Tongue (tissue), 3 donors: ENCODE measurements at places on chromosomes 6 and 20. TPM values are rescaled to one million over a fixed set of nuclear protein-coding genes. Genes with fewer than 3 reads are reported as not detected.

- DNase-seq = no peak
These were observed 9.4 kb downstream of the CCNC start for GRCh38 chr6:99559057-99559456.

DNA sequence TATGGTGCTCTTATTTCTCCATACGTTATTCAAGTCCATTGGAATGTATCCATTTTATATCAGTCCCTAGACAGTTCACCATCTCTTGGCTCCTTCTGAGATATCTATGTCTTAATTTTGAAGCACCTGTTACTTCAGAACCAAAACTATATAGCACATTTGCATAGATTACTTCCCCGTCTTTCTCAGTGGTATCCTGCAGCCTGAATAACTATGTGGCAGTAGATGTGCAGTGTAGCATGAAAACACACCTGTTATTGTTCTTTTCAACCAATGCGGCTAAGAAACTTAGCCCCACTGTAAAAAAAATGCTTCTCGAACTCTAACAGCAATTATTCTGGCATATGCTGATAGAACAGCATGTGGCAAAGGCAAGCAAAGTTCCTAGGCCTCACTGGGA is 1184.4 kb upstream of the ADGRB3 start:
- DNase-seq = no peak

The FERMT1 gene
- total RNA-seq = 5.5 TPM

- DNase-seq = no peak
These were observed 9.1 kb upstream of the MANBAL start for GRCh38 chr20:37280403-37280802.

The NRSN1 gene
- total RNA-seq = 0.51 TPM

- DNase-seq = no peak
These were observed 40.5 kb downstream of the PLN start for GRCh38 chr6:118588626-118589025.

DNA sequence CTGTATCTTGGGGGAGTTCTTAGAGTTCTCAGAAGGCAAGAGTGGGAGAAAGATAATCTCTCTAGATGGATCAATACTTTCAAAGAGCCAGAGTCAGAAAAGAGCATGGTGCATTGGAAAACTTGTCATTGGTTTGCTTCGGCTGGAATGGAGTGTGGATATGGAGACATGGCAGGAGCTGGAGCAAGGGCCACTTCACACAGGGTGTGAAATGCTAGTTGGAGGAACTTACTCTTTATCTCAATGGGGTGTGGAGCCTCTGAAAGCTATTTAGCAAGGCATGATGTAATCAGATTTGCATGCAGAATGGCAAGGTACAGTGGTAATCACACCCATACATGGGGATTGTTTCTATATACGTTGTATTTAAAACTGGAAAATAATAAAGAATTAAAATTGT is 31.5 kb upstream of the PAQR8 start:
- no peak for DNase-seq

DNA sequence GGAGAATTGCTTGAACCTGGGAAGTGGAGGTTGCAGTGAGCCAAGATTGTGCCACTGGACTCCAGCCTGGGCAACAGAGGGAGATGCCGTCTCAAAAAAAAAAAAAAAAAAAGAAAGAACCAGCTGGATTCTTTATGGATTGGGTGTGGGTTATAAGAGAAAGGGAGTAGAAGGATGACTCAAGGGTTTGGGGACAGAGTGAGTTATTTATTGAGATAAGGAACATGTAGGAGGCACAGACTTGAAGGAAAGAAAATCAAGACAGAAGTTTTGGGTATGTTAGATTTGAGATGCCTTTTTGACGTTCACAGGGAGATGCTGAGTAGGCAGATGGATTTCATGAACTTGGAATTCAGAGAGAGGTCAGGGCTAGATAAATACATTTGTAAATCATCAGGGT is 47.6 kb downstream of the KIZ start:
- no peak for DNase-seq

DNA sequence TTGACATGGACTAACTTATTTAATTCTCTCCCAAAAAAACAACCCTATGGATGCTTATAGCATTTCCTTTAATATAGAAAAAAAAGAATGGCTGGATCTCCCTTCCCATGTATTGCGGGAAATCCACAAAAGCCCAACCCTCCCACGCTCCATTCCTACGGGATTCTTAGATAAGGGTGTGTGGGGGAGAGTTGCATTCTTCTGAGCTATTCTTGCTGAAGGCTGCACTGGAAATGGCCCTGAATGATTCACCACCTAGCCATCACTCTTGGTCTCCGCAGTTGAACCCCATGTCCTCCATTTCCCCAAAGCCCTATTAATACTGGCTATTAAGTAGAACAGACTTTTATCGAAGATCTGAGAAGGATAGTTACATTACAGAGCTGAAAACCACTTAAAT is 41.9 kb upstream of the ADGRF5 start:
- no peak for DNase-seq

The NKAIN4 gene
- total RNA-seq = 10.4 TPM

DNA sequence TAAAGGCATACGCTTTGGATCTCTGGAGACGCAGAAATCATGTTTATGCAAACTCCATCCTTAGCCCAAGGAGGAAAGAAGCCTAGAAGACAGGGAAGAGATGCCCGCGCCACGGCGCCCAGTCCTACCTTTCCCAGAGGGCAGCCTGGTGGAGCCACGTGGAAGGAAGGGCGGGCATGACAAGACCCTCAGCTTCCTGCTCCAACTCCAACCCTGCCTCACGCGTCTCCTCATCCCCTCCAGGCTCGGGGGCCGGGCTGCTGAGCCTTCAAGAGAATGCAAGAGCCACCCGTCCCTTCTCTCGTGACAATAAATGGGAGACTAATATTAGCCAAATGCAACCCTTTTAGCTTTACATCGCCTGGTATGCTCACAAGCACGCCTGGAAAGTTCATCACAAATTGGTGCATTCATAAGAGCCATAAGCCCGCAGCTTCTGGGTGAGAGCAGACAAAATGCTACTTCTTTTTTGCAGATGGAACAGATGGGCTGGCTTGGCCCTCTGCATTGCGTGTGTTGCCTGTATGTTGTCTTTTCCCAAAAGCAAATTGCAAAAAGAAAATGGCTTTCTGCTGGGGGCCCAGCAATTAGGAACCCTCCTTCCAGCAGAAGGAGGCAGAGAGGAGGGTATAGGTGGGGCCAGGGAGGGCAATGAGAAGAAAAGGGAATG is 8.2 kb upstream of the NTSR1 start:
- DNase-seq = no peak

The GPR63 gene
- 2.4 TPM for total RNA-seq

The ASXL1 gene
- 65.6 TPM for total RNA-seq

The RAD21L1 gene
- not detected for total RNA-seq

- DNase-seq = no peak
These were observed 864.2 kb downstream of the KIF16B start for GRCh38 chr20:15708984-15709598.

The RUNX2 gene
- 1.7 TPM for total RNA-seq

DNA sequence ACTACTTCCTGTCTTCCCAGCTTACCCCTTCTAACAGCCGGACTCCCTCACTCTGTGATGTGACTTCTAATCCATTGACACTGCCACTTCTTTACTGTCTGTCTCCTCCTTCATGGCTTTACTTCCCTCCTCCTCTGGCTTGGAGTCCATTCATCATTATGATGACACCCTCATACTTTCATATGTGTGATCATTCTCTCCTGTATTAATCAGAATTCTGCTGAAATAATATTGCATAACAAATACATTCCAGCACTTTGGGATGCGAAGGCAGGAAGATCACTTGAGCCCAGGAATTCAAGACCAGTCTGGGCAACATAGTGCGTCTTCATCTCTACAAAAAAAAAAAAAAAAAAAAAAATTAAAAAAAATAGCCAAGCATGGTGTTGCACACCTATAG is 147.9 kb upstream of the BTBD3 start:
- no peak for DNase-seq

The UBD gene
- total RNA-seq = not detected

GRCh38 chr20:60011512-60012507 is 53.6 kb downstream of the CDH26 start:
- peak; percentile 97 for DNase-seq

DNA sequence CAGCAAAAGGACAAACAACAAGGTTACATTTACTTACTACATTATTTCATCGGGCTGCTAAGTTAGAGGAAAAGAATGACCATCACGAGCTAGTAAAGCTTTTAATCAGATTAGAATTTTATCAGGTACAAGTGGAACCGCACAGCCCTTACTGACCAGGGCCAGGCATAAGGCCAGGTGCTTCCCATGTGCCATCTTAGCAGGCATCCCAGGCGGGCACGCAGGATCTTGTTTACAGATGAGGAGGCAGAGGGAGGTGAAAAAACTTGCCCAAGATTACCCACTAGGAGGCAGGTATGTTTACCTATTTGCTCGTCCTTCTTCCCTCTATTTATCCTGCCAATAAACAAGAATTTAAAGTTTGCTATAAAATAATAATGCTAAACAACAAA is 10.7 kb downstream of the EZR start:
- DNase-seq = no peak
